ENCODE measurements at places on chromosomes 2 and 18. TPM values are rescaled to one million over a fixed set of nuclear protein-coding genes. Genes with fewer than 3 reads are reported as not detected.

DNA sequence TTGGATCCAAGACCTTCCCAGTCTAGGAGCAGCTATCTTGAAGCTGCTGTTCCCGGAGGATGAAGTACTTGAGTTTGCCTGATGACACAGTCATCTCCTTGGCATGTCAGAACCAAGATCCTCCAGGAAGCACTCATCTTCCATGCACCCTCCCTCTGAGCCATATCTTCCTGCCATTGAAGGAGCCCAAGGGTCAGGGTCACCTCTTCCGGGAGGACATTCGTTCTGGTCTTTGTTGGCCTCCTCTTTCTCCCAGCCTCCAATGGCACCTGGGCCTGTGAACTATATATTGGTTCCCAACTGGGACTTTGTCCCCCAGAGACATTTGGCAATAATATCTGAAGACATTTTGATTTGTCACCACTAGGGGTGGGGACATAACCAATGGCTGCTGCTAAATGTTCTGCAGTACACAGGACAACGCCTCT, 4.2 kb upstream of the MYO7B start:
- DNase-seq, result no peak

MGAT4A gene
- 10.2 TPM for total RNA-seq

- DNase-seq, result no peak
Measured at GRCh38 chr2:12310399-12310798, 406.3 kb upstream of the TRIB2 start.

DNA sequence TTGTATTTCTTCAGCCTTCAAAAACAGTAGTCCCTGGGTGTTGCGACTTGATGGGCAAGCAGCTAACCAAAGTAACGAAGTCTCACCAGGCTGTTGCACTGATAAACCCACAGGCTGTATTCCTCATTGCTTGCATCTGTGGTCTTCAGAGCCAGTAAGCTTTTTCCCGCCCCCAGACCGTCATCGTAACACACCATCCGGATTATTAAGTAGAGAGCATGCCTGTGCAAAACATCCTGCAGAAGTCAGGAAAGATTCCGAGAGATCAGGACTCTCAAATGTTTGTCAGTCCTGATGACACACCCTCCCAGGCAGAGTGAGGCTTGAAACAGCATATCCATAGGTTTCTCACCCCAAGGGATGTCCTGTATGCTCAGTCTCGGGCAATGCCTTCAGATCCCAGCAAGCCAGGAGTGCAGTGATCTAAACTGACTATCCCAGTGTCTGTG, 15.9 kb downstream of the ITGB1BP1 start:
- no peak for DNase-seq

DNA sequence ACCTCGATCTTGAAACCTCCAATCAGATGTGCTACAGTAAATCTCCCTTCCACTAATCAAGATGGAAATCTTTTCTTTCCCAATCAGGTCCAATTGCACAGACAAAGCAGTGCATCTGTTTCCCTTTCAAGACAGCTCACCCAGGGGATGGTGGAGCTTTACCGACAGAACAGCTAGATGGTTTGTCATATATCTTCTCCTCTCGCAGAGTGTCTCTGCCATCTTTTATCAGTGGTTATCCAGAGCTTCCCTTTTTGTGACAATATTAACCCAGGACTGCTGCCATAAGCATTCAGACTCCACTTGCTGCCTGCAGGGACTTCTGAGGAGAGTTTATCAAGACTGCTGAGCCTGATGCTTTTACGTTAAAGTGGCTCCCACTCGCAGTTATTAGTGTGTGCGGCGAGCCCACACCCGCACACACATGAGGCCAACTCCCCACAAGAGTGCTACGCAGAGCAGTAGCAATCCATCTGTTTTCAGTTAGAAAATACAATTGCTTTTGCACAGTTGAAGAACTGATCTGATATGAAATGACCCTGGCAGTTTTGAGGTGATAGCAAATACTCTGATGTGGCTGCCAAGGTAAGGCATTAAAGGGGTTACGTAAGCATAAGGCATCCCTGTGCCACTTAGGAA, 398.9 kb downstream of the NCKAP5 start:
- DNase-seq, result no peak

FBXO41 gene
- 34.9 TPM for total RNA-seq

- no peak for DNase-seq
Measured at GRCh38 chr2:121360566-121361300, 75.7 kb upstream of the TFCP2L1 start.

- DNase-seq, result no peak
Measured at GRCh38 chr18:64180171-64180570, 31.3 kb upstream of the LINC00305 start.

SIX2 gene
- total RNA-seq, result 0.54 TPM

GRCh38 chr2:17479875-17480274, 38.4 kb downstream of the RAD51AP2 start:
- DNase-seq, result no peak

DNA sequence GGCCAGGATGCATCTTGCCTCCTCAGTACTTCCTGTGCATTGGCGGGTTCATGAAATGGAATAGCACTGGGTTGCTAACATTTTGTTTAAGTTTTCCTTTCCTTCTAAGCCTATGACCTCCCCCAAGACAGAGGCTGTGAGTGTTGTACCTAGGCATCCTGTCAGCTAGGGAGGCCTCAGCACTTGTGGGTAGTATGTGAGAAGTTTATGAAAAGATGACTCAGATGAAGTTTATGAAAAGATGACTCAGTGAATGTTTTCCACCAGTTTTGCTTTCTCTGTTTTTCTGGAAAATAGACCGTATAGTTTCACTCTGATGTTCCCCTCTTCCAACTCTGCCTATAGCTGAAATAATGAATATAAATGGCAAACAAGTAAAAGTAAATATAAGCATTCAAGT, 412.9 kb downstream of the TMEM182 start:
- no peak for DNase-seq

CNNM3 gene
- 31.1 TPM for total RNA-seq

GRCh38 chr2:238566001-238566645, 139.4 kb downstream of the ASB1 start:
- no peak for DNase-seq

DNA sequence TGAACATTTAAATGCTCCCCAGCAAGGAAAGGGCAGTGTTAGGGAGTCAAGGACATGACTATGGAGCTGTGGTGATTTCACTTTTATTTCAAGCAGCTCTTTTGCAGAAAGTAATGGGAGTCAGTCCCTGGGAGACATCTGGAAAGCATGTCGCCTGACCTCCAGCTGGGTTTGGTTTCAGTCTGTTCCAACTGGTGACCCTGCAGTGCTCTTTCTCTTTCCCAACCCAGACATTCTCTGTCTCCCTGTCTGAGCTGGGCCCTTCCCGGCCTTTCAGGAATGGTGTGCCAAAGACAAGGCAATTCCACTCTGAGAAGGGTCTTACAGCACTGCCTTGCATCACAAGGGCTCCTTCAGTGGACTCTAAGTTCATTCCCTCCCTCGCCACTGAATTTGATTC, 323.2 kb downstream of the OSR1 start:
- no peak for DNase-seq

GAREM2 gene
- total RNA-seq, result 13.3 TPM

DNA sequence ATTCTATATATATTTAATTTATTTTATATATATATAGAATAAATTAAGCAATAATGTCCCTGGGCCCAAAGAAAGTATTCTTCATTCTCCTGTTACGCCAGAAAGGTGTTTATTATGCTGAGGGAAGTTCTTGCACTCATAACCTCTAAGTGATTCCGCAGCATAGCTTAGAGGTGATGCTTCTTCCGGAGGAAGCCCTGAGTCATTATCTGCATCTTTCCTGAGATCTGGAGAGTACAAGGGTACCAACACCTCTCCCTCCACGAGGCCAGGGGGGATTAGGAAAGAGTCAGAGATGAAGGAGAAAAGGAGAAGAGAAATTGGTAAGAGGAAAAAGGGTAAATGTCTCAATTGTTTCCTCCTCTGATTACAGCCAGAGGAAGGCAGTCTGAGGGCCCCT, 43.1 kb upstream of the RTN4 start:
- DNase-seq, result peak; percentile 38

DNA sequence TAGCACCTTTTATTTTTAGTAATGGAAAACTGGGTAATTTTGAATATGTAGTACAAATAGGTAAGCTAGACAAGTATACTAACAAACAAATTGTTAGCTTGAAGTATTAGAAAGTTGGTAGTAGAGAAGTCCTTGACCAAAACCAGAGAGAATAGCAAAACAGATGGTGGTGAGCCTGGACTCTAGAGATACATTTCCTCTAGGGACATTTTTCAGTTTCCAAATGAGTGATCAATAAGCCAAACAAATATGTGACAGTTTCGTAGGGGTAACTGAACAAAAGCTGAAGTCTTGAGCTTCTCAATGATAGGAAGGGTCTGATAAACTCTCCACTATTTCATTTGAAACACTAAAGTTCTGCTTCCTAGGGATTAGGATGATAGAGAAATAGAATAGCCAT, 692.0 kb upstream of the FAM98A start:
- DNase-seq, result no peak

DNA sequence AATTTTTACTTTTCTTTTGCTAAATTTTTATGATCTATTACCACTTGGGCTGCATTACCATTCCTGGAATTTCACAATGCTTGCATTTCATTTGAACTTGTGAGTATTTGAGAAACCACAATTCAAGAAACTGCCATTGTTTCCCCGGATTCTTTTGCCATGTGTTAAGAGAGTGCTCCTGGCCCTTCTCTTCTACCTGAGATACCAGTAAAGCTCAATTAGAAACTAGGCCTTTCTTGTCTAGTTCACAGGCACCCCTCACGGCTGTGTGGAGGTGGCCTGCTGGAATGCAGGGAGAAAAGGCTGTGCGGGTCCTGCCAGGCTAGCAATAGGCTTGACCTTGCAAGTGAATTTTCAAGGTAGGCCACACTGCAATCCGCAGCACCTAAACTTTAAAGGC, 40.8 kb downstream of the ZEB2 start:
- DNase-seq, result no peak

- no peak for DNase-seq
Measured at GRCh38 chr2:147495734-147496133, 349.1 kb upstream of the ACVR2A start.

DNA sequence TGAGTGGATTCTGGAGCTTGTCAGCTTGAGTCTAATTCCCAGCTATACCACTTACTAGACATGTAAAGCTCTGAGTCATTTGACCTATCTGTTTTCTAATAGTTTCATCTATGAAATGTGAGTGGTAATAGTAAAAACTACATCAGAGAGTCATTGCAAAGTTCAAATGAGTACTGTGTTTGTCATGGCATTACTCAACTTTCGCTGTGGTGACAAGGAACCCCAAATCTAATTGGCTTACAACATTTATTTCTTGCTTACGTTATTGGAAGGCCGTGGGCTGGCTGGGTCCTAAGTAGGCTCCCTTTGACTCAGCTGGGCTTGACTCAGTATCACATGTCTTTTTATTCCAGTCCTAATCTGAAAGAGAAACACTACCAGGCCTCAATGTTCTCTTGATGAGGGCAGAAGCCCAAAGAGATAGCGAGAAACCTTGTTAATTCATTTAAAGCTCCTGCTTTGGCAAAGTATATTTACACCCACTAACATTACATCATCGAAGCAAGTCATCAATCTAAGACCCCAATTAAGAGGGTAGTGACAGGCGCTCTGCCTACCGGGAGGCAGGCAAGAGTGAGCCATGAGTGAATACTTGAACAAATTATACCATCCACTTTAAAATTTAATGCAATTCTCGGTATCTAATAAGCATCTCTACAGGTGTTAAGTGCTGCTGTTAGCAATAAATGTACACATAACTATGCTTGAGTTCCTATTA, 431.8 kb upstream of the SPHKAP start:
- DNase-seq, result peak; percentile 7

POMC gene
- total RNA-seq, result not detected

DNA sequence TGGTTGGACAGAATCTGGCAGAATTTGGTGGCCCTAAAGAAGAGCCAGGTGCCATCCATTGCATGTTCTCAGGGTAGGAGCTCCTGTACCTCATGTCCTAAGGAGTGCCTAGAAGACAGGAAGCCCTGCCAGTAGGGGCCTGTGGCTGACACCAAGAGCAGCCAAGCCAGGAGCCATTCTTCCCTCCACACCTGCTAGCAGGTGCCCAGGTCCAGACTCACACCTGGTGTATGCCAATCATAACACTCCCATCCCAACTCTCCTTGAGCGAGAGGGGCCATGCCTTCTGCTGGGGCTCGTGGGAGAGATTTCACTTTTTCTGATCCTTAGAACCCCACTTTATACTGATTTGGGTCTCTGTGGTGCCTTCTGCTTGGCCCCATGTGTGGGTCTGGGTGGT, 26.5 kb upstream of the TMEM37 start:
- no peak for DNase-seq

NEU2 gene
- total RNA-seq, result not detected

DNA sequence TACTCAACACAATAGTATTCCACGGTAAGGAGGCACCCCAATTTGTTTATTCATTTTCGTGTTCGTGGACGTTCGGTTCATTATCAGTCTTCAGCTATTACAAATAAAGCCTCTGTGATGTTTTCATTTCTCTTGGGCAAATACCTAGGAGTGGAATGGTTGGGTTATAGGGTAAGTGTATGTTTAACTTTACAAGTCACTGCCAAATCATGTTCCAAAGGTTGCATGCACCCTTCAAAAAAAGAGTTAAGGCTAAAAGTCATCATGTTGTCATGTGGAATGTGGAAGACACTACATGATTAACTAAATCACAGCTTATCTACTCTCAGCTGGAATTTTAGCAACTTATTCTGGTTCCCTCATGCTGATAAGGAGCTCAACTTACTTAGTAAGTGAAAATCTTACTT, 15.8 kb downstream of the INO80C start:
- DNase-seq, result no peak

DNA sequence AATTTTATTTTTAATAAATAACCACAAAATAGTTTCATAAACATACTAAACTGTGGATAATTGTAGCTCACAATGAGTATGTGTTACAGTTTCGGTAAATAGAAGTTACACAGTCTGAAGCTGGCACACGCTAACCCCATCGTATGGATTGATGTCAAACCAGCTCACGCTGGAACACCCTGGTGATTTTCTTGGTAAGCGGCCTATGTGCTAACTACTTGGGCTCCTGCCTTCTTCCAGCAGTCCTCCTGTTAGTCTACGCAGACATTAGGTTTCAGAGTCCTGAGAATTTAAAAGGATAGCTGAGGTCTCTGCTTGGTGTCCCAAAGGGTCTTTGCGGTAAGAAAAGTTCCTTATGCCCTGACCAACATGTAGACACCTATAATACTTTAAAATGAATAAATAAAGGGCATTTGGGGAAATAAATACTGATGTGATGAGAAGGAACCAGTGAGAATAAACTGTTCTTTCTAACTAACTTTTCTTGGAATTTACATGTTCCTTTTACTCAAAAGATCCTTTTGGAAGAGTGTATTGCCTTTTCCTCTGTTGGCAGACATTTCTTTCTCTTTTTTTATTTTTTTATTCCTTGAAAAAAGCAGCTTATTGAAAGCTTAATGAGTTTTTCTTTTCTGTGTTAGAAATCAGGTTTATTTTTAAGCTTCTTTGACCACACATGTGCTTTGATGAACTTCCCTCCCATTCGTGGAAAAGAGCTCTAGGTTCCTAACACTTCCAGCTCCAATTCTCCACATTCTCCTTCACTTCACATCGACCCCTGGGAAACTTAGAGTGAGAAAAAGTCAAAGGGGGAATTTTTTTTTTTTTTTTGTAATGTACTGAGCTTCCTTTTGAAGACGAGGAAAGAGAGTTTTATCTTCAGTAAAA, 322.2 kb downstream of the IRS1 start:
- DNase-seq, result no peak

Measured in HCT116 (cell line).